Activated CD4-positive, alpha-beta memory T cell treated with anti-CD3 and anti-CD28 coated beads for 36 hours (primary cell): ENCODE measurements at places on chromosomes 5 and 9.

DNA sequence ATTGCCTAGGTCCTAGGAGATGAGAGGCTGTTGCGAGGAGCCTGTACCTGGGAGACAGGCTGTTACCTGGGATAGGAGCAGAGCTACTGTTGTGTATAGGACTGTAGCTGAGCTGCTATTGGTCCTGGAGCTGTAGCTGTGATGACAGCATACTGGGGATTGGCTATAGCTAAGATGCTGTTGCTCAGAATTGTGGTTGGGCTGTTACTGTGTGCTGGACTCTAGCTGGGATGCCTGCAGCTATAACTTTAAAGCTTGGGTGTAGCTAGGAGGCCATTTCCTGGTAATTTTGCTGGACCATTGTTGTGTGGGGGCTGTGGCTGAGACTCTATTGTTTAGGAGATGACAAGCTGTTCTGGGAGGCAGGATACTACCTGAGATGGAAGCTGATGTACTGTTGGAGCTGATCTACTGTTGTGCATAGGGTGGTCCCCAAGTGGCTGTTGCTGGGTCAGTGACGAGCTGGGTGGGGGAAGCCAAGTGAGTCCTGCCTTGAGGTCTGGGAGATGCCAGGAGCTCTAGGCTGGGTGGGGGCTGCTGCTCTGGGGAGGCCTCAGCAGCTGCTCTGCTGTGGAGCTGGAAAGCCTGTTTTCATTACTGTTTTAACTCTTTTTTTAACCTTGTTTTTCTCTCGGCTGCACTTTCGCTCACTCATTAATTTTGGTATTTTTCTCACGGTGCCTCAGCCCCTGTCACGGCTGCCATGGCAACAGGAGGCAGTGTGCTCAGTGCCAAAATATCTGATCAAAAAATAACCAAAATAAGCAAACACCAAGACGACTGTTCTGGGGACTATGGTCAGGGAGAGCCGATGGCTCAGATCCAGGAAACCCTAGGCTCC lies 3.0 kb upstream of the PCDH1 start:
- no peak for DNase-seq

- no peak for DNase-seq
These were observed 609.9 kb upstream of the ACO1 start for GRCh38 chr9:31774571-31774970.

GRCh38 chr5:2282034-2282690 lies 399.4 kb upstream of the IRX4 start:
- no peak for DNase-seq

DNA sequence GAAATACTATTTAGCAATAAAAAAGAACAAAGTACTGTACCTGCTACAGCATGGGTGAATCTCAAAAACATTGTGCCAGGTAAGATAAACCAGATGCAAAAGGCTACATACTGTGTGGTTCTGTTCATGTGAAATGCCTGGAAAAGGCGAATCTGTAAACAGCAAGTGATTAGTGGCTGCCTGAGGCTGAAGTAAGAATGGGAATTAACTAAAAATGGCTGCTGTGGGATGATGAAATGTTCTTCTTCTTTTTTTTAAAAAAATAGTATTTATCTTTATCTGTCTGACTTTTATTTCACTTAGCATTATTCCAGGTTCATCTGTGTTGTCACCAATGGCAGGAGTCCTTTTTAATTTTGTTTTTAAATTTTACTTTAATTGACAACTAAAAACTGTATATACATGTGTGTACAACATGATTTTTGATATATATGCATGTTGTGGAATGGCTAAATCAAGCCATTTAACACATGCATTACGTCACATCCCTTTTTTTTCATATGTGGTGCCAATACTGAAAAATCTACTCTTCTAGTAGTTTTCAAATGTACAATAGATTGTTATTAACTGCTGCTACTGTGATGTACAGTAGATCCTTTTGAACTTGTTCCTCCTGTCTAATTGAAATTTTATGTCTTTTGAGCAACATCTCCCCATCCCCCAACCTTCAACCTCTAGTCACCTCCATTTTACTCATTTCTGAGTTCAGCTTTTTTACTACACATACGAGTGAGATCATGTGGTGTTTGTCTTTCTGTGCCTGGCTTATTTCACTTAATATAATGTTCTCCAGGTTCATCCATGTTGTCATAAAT lies 62.9 kb upstream of the TNFAIP8 start:
- no peak for DNase-seq

DNA sequence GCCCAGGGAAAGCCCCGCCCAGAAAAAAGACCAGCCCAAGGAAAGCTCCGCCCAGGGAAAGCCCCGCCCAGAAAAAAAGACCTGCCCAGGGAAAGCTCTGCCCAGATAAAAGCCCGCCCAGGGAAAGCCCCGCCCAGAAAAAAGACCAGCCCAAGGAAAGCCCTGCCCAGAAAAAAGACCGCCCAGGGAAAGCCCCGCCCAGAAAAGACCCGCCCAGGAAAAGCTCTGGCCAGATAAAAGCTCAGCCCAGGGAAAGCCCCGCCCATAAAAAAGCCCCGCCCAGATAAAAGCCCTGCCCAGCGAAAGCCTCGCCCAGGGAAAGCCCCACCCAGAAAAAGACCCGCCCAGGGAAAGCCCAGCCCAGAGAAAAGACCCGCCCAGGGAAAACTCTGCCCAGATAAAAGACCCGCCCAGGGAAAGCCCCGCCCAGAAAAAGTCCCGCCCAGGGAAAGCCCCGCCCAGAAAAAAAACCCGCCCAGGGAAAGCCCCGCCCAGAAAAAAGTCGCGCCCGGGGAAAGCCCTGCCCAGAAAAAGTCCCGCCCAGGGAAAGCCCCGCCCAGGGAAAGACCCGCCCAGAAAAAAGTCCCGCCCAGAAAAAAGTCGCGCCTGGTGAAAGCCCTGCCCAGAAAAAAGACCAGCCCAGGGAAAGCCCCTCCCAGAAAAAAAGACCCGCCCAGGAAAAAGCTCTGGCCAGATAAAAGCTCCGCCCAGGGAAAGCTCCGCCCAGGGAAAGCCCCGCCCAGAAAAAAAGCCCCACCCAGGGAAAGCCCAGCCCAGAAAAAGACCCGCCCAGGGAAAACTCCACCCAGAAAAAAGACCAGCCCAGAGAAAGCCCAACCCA lies 11.9 kb downstream of the GRIN1 start:
- DNase-seq = peak; percentile 85

GRCh38 chr5:10387690-10388089 lies 34.2 kb downstream of the MARCHF6 start:
- no peak for DNase-seq

GRCh38 chr9:8436786-8437185 lies 637.2 kb upstream of the DMAC1 start:
- no peak for DNase-seq

DNA sequence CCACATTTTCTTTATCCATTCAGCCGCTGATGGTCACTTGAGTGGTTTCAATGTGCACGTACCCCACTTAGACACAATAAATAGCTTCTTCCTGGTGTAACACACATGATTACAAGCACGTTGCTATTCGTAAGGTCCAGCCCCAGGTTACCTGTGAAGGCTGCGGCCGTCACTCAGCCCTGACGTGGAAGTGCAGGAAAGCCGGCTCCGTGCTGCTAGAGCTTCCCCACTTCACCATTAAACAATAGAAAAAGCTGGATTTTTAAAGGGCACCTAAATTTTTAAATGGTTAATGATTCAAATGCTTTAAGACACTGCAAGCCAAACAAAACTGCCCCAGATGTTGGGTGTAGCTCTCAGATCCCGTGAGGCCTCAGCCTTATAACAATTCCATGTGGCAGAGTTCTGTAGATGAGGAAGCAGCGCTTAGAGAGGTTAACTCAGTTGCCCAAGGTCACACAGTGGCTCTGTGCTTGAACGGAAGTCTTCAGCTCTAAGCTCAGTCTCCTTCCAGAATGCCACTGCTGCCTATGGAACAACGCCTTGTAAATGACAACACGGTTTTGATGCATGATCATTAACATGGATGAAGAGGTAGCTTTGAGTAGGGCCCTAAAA lies 125.7 kb downstream of the COL23A1 start:
- no peak for DNase-seq

GRCh38 chr9:87707805-87708506 lies 18.0 kb upstream of the CTSL start:
- DNase-seq = no peak

GRCh38 chr5:61333321-61333953 lies 1.4 kb downstream of the ZSWIM6 start:
- DNase-seq = peak; percentile 32

DNA sequence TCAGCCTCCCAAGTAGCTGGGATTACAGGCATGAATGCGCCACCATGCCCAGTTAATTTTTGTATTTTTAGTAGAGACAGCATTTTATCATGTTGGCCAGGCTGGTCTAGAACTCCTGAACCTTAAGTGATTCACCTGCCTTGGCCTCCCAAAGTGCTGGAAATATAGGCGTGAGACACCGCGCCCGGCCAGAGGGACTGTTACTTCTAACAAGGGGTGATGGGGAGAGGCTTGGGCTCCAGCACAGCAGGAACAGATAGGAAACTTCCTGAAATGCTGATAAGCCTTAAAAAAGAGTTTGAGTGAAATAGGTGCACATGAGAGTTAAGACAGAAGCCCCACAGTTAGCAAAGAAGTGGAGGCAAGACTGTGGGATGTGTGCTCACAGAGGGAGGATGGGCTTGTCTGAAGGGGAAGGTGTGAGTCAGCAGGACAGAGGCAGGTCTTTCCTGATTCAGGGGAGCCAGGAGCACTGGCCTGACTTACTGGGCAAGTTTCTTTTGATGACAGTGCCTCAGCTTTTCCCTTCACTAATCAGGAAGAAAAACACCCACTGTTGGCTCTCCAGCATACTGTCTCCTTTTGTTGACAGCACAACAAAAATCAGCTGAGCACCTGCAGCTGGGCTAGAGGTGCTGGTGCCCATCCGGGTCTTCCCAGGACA lies 68.4 kb downstream of the RAD23B start:
- DNase-seq = no peak

DNA sequence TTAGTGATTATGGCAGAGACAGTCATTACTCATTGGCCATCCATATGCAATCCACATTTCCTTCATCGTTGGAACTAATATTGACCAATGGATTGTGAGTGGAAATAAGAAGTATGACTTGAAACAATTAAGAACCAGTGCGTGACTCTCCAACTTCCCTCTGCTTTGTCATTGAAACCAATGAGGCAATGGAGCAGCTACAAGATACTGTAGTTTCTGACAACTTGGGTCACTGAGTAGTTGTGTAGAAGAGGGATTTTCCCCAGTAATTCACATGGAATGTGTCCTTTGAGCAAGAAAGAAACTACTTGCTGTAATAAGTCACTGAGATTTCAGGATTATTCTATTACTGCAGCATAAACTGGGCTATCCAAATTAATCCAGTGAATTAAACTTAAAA lies 785.3 kb upstream of the RIOK2 start:
- no peak for DNase-seq

GRCh38 chr5:176533390-176533789 lies 3.8 kb downstream of the RNF44 start:
- no peak for DNase-seq

DNA sequence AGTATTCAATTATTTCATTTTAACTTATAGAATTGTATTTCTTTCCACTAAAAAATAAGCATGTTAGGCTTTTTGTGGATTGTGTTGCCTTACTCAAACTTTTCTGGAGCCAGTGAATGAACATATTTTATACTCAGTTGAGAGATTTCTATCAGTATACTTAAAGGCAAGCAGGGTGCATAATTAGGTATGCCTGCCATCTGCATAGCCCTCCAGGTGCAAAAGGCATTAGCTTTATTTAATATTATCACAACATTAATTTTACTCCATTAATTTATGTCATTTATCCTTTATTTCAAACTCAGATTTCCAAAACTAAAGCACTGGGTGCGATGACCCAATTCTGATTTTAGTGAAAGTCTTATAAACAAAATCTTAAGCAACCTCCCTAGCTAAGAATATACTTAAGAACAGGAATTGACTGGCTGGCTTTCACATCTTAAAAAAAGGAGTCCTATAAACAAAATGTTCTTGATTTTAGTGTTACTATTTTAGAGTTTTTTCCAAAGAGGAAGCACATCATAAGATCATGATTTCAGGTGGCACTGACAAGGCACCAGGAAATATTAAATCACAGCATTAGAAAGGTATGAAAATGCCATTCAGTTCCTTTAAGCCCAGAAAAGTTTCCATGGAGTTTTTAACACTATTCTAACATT lies 178.4 kb downstream of the MPDZ start:
- no peak for DNase-seq

DNA sequence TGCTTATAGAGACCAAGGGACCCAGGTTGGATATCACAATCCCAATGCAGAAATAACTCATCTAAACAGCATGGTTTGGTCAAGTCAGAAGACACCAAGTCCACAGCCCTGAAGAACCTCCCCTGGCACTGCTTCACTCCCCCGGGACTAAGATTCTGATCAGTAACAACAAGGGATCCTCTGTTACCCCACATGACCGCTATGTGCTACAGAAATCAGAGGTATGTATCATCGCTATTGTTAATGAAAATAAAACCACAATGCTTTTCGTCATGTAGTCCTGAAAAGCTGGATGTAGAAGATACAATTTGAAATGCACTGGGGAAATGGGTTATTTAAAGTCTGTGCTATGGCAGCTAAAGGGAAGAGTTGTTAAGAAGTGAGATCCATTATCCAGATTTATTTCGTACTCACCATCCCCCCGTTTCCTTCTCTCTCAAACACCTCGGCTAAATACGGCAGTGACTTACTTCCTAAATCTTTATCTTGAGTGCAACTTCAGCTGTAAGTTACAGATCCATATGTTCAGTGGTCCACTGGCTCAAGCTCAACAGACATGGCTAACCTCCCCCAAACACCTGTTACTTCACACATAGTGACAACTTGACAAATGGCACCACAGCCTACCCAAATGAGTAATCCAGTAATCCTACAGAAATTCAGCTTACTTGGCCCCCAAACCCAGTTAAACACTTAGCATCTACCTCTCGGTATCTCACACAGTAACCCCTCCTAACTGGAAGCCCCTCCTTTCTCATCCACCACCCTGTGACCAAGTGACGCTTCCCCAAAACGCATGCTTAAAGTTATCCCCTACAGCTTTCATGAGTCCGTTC lies 129.2 kb downstream of the MYO10 start:
- no peak for DNase-seq

GRCh38 chr9:13857521-13857920 lies 456.4 kb downstream of the NFIB start:
- no peak for DNase-seq

DNA sequence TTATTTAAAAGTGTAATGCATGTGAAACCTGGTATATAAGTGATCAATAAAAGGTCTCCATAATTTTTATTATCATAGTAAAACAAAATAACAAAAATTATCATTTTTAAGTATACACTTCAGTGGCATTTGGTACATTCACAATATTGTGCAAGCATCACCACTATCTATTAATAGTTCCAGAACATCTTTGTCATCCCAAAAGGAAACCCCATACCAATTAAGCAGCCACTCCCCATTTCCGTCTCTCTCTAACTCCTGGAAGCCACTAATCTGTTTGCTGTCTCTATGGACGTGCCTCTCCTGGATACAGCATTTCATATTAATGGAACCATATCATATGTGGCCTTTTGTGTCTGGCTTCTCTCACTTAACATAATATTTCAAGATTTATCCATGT lies 7.6 kb downstream of the OLFML2A start:
- no peak for DNase-seq

DNA sequence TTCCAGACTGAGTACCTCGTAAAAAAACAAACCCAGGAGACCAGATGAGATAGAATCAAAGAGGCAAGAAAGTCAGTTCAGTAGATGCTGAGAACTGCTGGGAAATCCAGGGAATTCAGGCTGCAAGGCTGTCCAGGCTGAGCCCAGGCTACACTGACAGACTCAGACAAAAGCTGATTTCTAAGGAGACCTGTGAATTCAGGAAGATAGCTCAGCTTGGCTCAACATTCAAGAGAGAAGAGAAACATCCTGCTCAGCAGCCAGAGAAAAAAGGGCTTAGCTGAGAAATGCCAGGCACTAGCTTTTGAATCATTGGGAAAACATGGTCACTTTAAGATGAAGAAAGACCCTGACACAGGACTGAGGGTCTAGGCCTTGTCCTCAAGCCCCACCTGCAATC lies 118.2 kb upstream of the SLC44A1 start:
- DNase-seq = no peak
